Right ventricle myocardium superior (tissue), 1 donor: ENCODE measurements at places on chromosomes 1 and 21. TPM values are rescaled to one million over a fixed set of nuclear protein-coding genes. Genes with fewer than 3 reads are reported as not detected.

DNA sequence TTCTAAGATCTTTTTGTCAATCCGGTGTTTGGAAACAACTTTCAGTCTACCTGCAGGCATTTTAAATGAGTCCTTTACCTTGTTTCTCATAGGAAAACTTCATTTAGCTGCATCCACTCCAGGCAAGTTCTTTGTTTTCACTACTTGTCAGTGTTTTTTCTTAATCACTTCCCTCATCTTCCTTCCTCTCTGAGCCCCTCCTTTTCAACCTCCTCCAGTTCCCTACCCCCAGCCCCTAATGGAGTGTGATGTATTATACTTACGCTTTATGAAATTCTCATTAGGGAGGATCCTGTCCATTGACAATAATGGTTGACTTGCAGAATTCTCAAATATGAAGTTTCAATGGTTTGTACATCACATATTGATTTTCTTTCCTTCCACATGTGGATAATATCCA, 62.5 kb upstream of the BACH1 start:
- DNase-seq: no peak

- DNase-seq: no peak
These were observed 187.4 kb downstream of the KCNK2 start for GRCh38 chr1:215269955-215270354.

DNA sequence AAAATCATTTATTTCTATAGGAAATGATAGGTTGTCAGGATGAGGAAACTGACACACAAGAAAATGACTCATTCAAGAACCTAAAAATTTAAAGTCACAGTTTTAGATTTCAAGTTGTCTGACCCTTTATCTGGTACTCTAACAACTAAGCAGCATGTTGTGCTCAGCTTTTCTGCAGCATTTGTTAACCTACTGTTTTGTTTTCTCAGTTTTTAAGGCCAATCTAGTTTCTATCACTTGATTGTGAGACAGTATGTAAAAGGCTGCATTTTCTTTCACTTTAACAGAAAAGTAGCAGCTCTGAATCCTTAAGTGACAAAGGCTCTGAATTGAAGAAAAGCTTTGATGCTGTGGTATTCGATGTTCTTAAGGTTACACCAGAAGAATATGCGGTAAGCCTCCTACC, 59.1 kb downstream of the RALGPS2 start:
- DNase-seq: no peak

DNA sequence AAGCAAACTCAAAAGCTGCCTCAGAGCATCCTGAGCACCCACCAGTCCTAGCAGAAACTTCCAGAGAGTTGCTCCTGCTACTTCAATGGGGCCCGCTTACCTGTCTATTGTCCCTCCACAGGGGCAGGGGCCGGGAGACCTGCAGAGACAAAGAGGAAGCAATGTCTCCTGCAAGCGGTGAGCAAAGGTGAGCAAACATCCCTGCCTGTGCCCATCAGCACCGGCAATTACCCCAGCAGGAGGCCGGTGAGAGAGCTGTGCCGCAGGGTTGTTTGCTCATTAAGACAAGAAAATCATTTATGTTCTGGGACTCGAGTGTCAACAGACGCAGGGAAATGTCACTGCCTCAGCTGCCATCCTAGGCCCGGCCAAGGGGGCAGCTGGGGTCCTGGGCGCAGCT, 53.8 kb upstream of the TARDBP start:
- no peak for DNase-seq

DNA sequence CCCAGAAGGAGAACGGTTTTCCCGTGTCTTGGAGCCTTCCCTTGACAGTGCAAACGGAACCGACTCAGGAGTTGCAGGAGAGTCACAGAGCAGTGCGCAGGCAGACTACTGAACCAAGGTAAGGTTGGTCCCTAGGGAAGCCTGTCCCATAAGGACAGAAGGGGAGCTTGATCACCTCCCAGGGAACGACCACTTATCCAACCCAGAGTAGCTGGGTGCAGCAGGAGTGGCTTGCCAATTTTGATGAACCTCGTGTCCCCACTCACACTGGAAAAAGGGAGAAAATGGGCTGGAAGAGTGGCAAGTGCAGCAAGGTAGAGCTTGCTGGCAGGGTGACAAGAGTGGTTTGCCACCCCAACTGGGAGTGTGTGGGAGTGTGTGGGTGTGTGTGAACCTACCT, 95.1 kb downstream of the LIPI start:
- DNase-seq: no peak

GRCh38 chr1:205572421-205572820, 59.4 kb downstream of the ELK4 start:
- no peak for DNase-seq

DNA sequence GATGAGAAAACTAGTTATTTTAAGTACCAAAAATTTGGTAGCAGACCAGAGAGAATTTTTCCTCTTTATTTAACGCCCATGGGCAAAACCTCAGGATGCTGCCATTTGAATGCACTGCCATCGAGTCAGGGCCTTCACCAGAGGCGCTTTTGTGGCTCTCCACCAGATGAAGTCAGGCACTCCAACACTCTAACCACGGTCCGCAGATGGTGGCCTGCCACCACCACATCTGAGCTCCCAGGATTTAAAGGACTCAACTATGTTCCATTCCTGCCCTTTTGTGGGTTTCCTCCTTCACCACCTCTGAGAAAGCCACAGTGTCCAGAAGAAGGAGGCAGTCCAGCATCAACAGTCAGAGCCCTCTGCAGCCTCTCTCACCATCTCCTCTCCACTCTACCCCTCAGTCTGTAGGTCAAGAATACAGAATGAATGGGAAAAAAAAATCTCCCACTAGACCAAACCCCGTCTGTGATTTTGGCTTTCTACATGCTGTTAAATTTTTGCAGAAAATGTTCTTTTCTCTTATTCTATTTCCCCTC, 647.4 kb downstream of the USP25 start:
- no peak for DNase-seq

DNA sequence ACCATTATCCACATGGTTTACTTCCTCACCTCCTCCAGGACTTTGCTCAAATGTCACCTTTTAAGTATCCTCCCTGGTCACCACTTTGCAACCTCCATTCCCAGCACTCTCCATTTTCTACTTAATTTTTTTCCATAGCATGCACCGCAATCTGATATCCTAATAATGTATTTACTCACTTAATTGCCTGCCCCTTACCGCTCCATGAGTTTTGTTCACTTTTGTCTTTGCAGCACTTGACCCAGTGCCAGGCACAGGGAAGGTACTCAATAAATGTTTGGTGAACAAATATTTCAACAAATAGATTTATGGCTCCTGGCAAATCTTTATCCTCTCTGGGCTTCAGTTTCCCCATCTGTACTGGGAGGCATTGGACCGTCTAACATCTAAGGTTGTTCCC, 53.6 kb downstream of the UBE2T start:
- no peak for DNase-seq

GRCh38 chr1:58584082-58584895, 7.2 kb upstream of the TACSTD2 start:
- peak; percentile 63 for DNase-seq

Gene RBP7
- 30.2 TPM for total RNA-seq

Gene KIF21B
- total RNA-seq: 0.24 TPM

Gene HMCN1
- 5.7 TPM for total RNA-seq

Gene CAPZA1
- 20.7 TPM for total RNA-seq

Gene FLG2
- not detected for total RNA-seq

Gene RGS13
- 0.30 TPM for total RNA-seq

Gene S100A12
- total RNA-seq: 2.4 TPM

Gene FBLIM1
- total RNA-seq: 99.1 TPM
